ENCODE measurements at places on chromosomes 3 and 15.
A peak's percentile ranks its signal among the peaks of the same experiment; 100 is the strongest.

- DNase-seq: no peak
These were observed 5.6 kb downstream of the PRTG start for GRCh38 chr15:55737373-55737772.

GRCh38 chr3:169574531-169574930, 89.0 kb downstream of the MECOM start:
- no peak for DNase-seq

DNA sequence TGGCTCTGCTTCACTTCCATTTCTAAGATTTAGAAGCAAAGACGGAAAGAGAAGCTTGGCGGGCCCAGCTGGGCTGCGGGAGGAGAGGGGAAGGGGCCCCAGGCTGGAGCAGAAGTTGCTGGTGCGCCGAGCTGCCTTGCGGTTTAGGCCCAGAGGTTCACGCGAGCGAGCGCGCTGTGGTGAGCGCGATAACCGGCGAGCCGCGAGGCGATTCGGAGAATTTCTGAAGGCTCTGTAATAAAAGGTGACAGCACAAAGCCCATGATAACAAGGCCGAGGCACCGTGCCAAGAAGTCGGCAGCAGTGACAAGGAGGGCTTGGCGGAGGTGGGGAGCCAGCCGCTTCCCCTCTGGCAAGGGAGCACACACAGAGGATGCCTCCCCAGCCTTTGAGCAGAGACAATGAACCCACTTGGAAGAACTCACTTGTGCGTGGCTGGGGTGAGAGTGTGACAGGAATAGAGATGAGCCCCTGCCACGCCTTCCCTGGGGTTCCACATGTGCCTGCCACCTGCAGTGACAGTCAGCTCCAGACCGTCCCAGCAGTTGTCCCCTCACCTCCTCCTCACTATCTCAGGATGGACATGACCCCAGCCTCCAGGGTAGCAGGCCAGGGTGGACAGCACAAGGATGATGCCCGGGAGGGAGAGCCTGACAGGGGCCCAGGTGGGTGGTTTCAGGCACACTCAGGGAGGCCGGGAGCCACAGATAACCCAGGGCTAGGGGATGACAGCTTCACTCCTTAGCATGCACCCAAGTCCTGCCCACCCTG, 315.2 kb downstream of the UACA start:
- DNase-seq: no peak

DNA sequence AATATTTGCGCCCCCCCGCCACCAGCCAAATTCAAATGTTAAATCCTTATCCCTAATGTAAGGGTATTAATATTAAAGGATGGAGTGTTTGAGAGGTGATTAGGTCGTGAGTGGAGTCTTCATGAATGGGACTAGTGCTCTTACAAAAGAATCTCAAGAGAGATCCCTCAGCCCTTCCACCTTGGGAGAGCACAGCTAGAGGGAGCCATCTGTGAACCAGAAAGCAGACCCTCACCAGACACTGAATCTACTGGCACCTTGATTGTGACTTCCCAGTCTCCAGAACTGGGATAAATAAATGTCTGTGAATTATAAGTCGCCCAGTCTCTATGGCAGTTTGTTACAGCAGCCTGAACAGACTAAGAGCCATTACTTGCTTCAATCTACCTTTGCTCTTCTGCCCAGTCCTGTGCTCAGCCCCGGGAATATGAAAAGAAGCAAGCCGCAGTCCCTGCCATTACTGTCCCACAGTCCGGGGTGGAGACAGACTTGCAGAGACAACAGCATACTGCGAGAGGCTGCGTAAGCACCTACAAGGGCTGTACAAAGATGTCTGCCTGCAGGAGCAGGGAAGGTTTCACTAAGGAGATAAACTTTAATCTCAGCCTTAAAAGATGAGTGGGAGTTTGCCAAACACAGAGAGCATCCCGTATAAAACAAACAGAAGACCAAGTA, 110.7 kb upstream of the TMCO5A start:
- no peak for DNase-seq

GRCh38 chr3:189148081-189148507, 23.7 kb upstream of the TPRG1 start:
- DNase-seq: peak; percentile 90

DNA sequence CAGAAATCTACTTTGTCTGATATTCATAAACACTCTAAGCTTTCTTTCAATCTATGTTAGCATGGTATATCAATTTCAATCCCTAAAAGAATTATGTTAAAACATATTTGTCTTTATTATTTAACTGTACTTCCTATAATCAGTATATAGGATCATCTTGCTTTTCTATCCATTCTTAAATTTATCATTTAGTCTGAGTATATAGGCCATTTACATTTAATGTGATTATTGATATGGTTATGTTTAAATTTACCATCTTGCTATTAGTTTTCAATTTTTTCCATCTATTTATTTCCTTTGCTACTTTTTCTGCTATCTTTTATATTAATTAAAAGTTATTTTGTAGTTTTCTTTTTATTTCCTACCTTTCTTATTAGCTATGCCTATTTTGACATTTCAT, 174.8 kb upstream of the MBNL1 start:
- DNase-seq: no peak

Measured in lower leg skin (tissue), 4 donors.